Natural killer cell (primary cell): ENCODE measurements at places on chromosomes 7 and 10. TPM values are rescaled to one million over a fixed set of nuclear protein-coding genes. Genes with fewer than 3 reads are reported as not detected.

C10orf62 gene
- not detected for total RNA-seq

CDC14C gene
- not detected for total RNA-seq

TFR2 gene
- 12.0 TPM for total RNA-seq

WNT8B gene
- not detected for total RNA-seq

RELN gene
- total RNA-seq: not detected

LRRC18 gene
- total RNA-seq: not detected

HYAL4 gene
- total RNA-seq: not detected

FKBP6 gene
- total RNA-seq: not detected

UCN3 gene
- not detected for total RNA-seq

CTAGE8 gene
- not detected for total RNA-seq
